Caudate nucleus (tissue), 63 donors: ENCODE measurements at places on chromosomes 6 and 20.

GRCh38 chr6:84222426-84222825 lies 5.0 kb downstream of the CEP162 start:
- DNase-seq = no peak

GRCh38 chr20:14989535-14990290 lies 652.3 kb upstream of the FLRT3 start:
- DNase-seq = no peak

- no peak for DNase-seq
Observed at GRCh38 chr6:33790379-33790778, 1.4 kb upstream of the LEMD2 start.

- DNase-seq = no peak
Observed at GRCh38 chr20:23387118-23387443, 25.1 kb downstream of the GZF1 start.
